ENCODE measurements at places on chromosomes 1 and 21. TPM values are rescaled to one million over a fixed set of nuclear protein-coding genes. Genes with fewer than 3 reads are reported as not detected.

The AURKAIP1 gene
- 118 TPM for total RNA-seq

DNA sequence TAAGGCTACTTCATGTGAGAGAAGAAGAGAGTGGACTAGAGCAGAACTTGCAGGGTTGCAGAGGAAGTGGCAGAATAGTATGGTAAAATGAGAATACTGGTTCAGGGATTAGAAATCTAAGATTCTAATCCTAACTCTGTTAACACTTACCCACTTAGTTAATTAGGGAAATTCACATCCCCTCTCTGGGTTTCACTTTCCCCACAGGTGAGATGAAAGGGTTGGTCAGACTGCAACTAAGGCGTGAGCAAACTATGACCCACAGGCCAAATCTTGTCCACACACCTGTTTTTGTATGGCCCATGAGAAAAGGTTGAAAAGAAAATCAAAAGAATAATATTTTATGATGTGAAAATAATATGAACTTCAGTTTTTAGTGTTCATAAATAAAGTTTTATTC, 117.5 kb downstream of the MACF1 start:
- H3K36me3 ChIP-seq = peaks cover 85% of the 10 kb centered on the region
- no peak overlapping the region for H3K4me3 ChIP-seq
- H3K27me3 ChIP-seq = no peaks in the 10 kb centered on the region
- no peak for DNase-seq

The B3GALT2 gene
- 4.7 TPM for total RNA-seq

The SYNC gene
- total RNA-seq = 112 TPM

The MSH4 gene
- not detected for total RNA-seq

DNA sequence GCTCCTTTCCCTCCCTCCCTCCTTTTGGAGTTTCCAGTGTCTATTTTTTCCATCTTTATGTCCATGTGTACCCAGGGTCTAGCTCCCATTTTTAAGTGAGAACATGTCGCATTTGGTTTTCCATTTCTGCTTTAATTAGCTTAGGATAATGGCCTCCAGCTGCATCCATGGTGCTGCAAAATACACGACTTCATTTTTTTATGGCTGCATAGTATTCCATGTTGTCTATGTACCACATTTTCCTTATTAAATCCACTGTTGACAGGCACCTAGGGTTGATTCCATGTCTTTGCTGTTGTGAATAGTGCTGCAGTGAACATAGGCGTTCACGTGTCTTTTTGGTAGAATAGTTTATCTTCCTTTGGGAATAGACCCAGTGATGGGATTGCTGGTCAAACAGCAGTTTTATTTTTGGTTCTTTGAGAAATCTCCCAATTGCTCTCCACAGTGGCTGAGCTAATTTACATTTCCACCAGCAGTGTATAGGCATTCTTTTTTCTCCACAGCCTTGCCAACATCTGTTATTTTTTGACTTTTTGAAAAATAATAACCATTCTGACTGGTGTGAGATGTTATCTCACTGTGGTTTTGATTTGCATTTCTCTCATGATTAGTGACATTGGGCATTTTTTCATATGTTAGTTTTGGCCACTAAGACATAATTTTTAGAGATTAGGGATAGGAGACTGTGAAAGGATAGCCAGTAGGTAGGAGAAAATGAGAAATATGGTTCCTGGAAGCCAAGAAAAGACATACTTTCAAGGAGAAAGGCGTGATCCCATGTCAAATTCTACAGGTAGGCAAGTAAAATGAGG, 50.4 kb downstream of the ADAMTS1 start:
- H3K27me3 ChIP-seq = no peaks in the 10 kb centered on the region
- H3K36me3 ChIP-seq = no peaks in the 10 kb centered on the region
- no peak overlapping the region for H3K4me3 ChIP-seq
- no peak overlapping the region for H3K27ac ChIP-seq
- peaks cover 12% of the 10 kb centered on the region for H3K4me1 ChIP-seq

The DONSON gene
- 18.2 TPM for total RNA-seq

The SLC9C2 gene
- not detected for total RNA-seq

The FAM3B gene
- total RNA-seq = not detected

GRCh38 chr1:109065137-109065536, 10.7 kb downstream of the TAF13 start:
- H3K36me3 ChIP-seq = peaks cover 72% of the 10 kb centered on the region
- H3K27me3 ChIP-seq = no peaks in the 10 kb centered on the region
- no peak for DNase-seq
- no peak overlapping the region for H3K27ac ChIP-seq
- H3K4me3 ChIP-seq = no peak overlapping the region

The ZNF678 gene
- total RNA-seq = 1.7 TPM

The PLA2G5 gene
- total RNA-seq = not detected

- no peaks in the 10 kb centered on the region for H3K36me3 ChIP-seq
- no peaks in the 10 kb centered on the region for H3K27me3 ChIP-seq
- peak; percentile 61 for DNase-seq
- no peak overlapping the region for H3K27ac ChIP-seq
- H3K4me3 ChIP-seq = no peak overlapping the region
These were observed 81.6 kb upstream of the KCNE2 start for GRCh38 chr21:34282223-34282622.

DNA sequence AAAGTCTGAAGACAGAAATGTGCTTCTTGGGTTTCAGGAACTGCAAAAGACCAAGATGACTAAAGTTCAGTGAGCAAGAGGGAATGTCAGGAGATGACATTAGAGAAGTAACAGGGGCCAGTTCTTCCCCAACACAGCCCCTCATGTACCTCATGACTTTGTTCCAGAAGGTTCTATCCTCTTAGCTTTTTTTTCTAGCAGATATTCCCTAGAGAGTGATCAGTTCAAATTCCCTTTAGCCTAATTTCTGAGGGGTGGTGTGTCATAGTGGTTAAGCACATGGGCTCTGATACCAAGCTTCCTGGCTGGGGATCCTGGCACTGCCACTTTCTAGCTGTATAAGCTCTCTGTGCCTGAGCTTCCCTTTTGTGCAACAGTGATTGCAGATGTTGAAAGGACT, 108.0 kb downstream of the LBR start:
- no peaks in the 10 kb centered on the region for H3K27me3 ChIP-seq
- no peaks in the 10 kb centered on the region for H3K4me1 ChIP-seq
- no peak overlapping the region for H3K27ac ChIP-seq
- peak; percentile 28 for DNase-seq
- no peak overlapping the region for H3K4me3 ChIP-seq

DNA sequence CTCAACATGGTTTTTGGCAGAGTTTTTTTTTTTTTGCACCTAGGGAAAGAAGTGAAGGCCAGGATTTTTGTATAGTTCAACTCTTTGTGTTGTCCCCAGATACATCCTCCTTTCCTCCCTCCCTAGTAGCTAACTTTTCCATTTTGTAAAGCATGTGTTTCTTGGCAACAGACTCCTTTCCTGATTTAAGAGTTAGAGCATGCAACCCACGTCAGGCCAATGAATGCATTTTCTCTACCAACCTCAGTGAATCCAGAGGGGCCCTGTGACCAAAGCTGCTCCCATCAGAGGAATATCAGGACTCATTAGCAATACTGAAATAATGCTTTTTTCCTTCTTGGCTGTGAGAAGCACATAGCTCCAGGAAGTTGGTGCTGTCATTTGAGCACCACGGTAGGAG, 287.2 kb downstream of the LMO4 start:
- no peaks in the 10 kb centered on the region for H3K27me3 ChIP-seq
- H3K27ac ChIP-seq = no peak overlapping the region
- H3K36me3 ChIP-seq = no peaks in the 10 kb centered on the region
- no peak overlapping the region for H3K4me3 ChIP-seq

- no peak overlapping the region for H3K27ac ChIP-seq
- H3K4me1 ChIP-seq = peaks cover 36% of the 10 kb centered on the region
- H3K27me3 ChIP-seq = no peaks in the 10 kb centered on the region
- no peaks in the 10 kb centered on the region for H3K36me3 ChIP-seq
- no peak for DNase-seq
- no peak overlapping the region for H3K4me3 ChIP-seq
These were observed 10.5 kb downstream of the FOXJ3 start for GRCh38 chr1:42324398-42325013.

GRCh38 chr1:170590921-170591705, 59.1 kb downstream of the GORAB start:
- DNase-seq = peak; percentile 55
- peak overlapping the region; percentile 76 for H3K4me3 ChIP-seq
- H3K27me3 ChIP-seq = no peaks in the 10 kb centered on the region
- H3K36me3 ChIP-seq = no peaks in the 10 kb centered on the region
- peaks cover 79% of the 10 kb centered on the region for H3K4me1 ChIP-seq

DNA sequence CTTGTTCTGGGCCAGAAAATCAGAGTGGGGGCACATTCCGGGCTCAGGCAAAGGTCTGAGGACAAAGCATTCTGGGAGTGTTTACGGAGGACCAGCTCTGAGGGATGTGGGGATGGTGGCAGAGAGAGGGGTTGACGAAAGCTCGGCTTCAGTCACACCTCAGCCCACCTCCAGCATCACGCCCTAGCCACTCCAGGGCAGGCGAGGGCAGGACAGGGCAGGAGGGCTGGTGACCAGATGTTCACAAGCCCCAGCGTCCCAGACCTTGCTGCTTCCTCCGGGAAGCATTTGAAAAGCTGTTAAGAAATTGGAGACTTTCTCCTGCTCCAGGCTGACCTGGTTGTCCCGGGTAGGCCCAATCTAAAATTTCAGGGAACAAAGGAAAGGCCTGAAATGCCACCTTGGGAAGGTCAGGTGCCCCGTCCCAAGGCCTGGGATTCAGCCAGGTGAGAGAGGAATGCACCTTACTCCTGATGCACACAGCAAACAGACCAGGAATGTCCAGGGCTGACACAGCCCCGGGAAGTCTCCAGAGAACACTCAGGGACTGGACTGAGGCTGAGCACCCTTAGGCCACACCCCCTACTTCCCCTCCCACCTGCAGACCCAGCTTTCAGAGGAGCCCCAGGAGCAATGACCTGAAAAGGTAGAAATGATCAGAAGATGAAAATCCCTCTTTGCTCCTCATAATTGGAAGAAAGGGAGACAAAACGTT, 71.9 kb upstream of the KLHDC7A start:
- no peak overlapping the region for H3K27ac ChIP-seq
- no peaks in the 10 kb centered on the region for H3K27me3 ChIP-seq
- DNase-seq = no peak
- no peaks in the 10 kb centered on the region for H3K36me3 ChIP-seq
- H3K4me1 ChIP-seq = no peaks in the 10 kb centered on the region
- H3K4me3 ChIP-seq = no peak overlapping the region

- H3K4me3 ChIP-seq = no peak overlapping the region
- no peaks in the 10 kb centered on the region for H3K4me1 ChIP-seq
- no peaks in the 10 kb centered on the region for H3K36me3 ChIP-seq
- H3K27me3 ChIP-seq = peaks cover 22% of the 10 kb centered on the region
These were observed 8.5 kb downstream of the CFHR4 start for GRCh38 chr1:196896355-196896754.

DNA sequence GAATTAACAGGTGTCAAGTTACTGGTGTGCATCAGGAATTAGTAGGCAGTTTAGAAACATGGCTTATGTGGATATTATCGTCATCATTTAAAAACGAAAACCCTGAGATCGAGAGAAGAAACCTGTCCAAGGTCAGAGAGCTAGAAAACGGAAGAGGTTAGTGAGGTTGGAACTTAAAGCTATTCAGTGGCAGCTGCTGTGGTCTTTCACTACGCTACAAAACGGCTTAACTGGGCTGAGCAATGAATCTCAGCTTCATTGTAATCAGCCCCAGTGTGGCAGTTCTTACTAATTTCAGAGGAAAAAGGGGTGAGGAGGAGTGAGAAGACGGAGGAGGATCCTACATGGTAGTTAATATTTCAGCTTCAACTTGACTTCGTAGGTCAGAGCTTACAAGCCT, 77.9 kb downstream of the DAB1 start:
- no peak for DNase-seq
- H3K27ac ChIP-seq = no peak overlapping the region
- H3K36me3 ChIP-seq = no peaks in the 10 kb centered on the region

DNA sequence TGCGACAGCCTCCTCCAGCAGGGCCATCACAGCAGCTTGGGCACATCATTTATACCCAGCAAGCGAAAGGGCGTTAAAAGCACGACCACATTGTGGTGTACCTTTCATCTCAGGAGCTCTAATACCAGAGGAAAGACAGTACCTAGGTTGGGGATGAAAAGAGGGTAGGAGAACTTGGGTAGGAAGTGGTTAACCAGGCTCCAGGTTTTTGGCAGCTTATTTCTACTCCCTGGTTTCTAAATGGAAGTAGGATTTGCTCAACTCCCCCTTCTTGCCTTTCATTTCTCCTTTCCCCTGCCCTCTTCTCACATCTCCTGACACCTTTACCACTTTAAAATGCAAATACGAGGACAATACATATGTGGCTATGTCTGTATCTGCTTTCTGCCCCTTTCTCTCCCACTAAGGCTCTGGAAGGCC, 30.2 kb downstream of the FAM177B start:
- no peak overlapping the region for H3K4me3 ChIP-seq
- DNase-seq = no peak
- no peaks in the 10 kb centered on the region for H3K36me3 ChIP-seq
- no peaks in the 10 kb centered on the region for H3K4me1 ChIP-seq
- H3K27me3 ChIP-seq = no peaks in the 10 kb centered on the region

GRCh38 chr21:14545906-14546480, at the start of gene SAMSN1:
Gene SAMSN1 (minus strand): TSS chr21:14546315. CDS start chr21:14546261, 54 bp downstream.
- H3K4me1 ChIP-seq = no peaks in the 10 kb centered on the region
- H3K4me3 ChIP-seq = no peak within 1 kb of the TSS
- no peaks in the 10 kb centered on the region for H3K36me3 ChIP-seq
- H3K27ac ChIP-seq = no peak within 1 kb of the TSS

DNA sequence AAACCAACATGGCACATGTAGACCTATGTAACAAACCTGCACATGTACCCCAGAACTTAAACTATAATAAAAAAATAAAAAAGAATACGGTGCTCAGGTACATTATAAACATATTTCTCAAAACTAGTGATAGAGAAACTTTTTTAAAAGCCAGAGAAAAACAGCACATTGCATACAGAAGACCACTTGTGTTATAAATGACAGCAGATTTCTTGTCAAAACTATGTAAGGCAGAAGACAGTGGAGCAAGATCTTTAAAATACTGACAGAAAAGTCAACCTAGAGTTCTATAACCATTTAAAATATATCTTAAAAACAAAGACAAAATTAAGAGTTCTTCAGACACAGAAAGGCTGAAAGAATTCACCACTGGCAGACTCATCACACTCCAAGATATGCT, 144.7 kb downstream of the NEGR1 start:
- no peaks in the 10 kb centered on the region for H3K4me1 ChIP-seq
- H3K27me3 ChIP-seq = no peaks in the 10 kb centered on the region
- peak; percentile 22 for DNase-seq
- no peak overlapping the region for H3K4me3 ChIP-seq
- no peak overlapping the region for H3K27ac ChIP-seq
